Fibroblast of skin of scalp (primary cell): ENCODE measurements at places on chromosomes 6 and 20.
A peak's percentile ranks its signal among the peaks of the same experiment; 100 is the strongest.

GRCh38 chr20:53194306-53195290, 222.4 kb downstream of the TSHZ2 start:
- no peak for DNase-seq

DNA sequence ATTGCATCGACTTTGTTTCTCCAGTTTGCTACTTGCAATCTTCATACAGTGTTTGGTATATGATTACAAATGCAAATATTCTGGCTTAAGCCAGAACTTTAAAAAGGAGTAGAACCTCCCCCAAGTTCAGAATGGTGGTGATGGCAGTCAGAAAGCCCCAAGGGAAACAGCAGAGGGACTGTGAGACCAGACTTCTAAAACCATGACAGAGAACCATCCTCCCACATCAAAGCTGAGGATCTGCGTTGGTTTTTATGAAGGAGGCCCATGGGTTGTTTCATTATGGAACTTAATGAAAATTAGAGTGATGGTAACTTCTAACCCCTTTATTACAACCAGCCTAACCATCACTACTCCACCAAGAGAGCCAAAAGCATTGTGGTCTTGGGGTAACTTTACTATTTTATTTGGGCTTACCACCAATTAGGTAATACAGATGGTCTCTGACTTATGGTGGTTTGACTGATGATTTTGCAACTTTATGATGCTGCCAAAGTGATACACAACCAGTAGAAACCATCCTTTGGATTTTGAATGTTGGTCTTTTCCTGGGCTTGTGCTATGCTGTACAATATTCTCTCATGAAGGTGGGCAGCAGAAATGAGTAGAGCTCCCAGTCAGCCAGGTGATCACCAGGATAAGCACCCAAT, 10.9 kb upstream of the MRS2 start:
- DNase-seq, result no peak

DNA sequence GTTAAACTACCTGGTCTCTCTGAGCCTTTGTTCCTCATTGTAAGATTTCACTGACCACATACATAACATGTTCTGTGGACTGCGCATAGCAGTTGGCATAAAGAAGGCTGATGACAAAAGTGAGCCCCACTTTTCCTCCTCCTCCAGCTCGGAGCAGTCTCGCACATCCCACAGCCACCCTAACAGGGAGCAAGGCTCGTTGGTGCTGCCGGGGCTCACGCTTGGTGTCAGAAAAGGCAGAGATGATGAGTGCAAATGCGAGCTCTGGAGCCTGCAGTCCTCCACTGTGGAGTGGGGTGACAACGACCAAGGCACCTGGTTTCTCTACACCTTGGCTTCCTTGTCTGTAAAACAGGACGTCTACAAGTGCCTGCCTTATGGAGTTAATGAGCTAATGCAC, 9.7 kb downstream of the TGM3 start:
- no peak for DNase-seq

DNA sequence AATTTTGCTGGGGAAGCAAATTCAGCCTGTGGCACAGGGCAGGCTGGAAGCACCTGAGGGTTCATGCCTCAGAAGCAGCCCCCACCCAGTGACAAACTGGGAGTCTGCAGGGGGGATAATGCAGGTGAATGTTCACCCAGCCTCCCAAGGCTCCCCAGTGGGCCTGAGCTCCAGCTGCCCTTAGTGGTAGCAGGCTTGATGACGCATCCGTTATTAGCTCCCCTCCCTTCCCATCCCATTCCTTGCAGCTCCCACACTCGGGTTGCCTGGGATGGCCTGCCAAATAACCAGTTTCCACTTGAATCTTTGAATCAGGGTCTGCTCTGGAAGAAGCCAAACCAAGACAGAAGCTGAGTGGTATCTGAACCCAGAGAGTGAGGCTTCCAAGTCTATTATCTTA, 15.8 kb downstream of the KCNK15 start:
- DNase-seq, result no peak

DNA sequence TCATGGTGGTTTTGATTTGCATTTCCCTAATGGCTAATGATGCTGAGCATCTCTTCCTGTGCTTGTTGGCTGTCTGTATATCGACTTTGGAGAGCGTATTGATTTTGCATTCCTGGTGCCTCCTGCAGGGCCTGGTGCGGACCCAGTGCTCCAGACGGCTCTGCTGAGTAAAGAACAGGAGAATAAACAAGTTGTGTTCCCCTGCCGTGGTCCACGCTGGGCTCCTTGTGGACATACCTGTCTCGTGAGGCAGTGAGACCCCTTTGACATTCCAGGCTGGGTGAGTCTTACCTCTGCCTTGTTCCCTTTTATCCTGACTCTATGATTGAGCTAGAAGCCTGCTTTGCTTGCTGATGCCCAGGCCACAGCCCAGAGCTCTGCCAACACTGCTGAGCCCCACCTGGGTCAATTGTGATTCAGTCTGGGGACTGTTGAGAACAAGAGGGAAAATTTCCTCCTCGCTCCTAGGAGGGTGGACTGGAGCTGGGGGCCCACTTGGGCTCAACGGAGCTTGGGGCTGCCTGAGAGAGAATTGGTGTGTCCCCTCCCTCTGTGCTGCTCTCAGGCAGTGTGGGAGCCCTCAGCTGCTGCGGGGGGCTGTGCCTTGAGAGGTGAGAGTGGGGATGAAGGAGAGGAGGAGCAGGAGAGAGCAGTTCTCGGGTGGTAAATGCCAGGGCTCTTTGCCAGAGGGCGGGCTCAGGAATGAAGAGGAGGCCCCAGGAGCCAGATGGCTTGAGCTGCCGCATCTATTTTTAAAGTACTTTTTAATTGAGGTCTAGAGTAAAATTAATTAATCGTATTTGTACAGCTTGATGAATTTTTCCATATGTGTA, 43.7 kb upstream of the PMEPA1 start:
- DNase-seq, result no peak

DNA sequence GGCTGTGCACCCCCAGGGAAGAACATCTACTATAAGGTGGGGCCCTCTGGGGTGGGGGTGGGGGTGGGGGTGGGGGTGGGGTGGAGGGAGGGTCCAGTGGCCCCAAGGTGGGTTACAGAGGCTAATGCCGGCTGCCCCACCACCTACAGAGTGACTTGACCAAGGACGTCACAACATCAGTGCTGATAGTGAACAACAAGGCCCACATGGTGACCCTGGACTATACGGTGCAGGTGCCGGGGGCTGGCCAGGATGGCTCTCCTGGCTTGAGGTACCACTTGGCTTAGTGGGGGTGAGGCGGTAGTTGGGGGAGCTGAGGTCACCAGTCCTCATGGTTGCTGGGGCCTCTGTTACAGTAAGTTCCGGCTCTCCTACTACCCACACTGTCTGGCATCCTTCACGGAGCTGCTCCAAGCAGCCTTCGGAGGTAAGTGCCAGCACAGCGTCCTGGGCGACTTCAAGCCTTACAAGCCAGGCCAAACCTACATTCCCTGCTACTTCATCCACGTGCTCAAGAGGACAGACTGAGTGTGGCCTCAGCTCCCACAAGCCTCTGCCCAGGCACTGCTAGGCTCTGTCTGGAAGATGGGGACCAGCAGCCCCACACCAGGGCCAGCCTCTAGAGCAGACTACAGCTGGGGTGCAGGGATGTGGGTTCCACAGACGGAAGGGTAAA, 2.8 kb downstream of the GNMT start:
- no peak for DNase-seq

DNA sequence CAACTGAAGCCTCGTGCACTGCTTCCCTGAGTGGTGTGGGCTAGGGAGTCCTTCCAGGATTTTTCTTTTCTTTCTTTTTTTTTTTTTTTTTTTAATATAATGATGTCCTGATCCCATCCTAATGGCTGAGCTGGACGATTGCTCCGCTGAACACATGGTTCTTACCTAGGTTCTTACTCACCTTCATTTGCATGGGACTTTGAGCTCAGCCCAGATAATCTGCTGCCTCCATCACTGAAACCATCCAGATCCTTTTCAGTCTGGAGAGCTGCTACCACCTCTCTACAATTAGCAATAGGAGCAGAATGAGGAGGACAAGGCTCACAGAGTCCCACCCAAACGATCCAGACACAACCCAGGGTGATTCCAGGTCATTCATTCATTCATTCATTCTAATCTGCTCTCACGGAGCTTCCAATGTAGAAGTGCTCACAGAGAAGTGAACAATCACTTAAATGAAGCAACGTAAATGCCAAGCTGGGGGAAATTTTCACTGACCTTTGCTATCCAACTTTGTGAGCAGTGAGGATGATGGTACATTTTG, 246.3 kb upstream of the RREB1 start:
- DNase-seq, result no peak

DNA sequence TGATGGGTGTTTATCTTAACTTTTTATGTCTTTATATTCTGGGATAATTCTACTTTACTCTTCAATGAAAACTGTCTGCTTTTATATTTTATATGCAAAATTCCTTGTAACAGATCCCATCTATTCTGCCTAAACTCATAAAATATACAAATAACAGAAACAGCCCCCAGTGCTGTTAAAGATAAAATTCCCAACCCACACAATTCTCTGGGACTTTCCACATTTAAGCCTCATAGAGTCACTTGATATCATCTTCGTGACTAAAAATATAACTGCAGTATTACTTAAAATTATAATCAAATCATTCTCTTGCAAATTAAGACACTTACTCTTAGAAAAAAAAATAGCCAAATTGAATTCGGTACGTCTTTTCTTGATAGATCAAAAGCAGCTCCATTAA, 60.2 kb downstream of the INSM1 start:
- DNase-seq, result no peak

DNA sequence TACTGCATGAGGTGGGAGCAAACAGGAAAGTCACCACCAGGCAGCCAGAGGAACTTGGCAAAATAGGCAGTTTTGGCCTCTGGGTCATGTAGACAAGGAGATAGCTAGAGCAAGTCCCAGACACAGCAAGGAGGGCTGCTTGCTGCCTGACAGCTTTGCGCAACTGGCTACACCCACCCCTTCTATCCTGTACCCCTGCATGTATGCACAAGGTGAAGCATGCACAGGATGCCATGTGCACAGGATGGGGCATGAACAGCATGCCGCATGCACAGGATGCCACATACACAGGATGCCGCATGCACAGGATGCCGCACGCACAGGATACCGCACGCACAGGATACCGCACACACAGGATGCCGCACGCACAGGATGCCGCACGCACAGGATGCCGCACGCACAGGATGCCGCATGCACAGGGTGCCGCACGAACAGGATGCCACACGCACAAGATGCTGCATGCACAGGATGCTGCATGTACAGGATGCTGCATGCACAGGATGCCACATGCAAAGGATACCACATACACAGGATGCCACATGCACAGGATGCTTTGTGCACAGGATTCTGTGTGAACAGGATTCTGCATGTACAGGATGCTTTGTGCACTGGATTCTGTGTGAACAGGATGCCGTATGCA, 104.9 kb upstream of the IYD start:
- DNase-seq, result no peak

DNA sequence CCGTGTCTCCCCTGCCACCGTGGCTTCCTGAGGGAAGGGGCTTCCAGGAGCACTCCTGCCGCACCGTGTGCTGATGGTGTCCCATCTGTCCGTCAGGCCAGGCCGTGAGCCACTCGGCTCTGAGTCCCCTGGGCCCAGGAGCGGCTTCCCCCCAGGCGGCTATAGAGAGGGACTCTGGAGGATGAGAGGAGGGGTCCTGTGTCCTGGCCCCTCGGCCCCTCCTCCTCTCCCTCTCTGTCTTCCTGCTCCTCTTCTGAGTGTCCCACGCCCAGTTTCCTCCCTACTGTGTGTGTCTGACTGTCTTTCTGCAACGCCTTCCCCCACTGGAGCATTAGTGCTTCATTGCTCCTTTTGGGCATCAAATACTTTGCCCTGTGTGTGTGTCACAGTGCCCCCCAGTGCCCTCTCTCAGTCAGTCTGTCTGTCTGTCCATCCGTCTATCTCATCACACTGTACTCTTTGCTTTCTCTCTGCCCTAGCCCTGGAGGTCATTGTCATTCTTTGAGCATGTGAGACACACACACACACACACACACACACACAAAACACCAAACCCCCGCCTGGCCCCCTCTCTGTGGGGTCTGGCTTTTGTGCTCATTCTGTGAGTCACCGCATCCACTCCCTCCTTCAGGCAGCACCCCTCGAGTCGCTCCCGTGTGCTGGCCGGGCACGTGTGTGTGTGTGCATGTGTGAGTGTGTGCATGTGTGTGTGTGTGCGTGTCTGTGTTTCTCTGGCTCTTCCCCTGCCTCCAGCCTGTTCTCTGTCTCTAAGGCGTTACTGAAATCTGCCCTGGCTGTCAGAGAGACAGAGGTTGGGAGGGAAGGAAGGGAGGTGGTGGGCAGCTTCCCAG, 71.9 kb downstream of the SRC start:
- peak; percentile 57 for DNase-seq

- no peak for DNase-seq
Measured at GRCh38 chr20:22520381-22520780, 64.0 kb downstream of the FOXA2 start.

GRCh38 chr20:4090756-4091489, 75.6 kb upstream of the RNF24 start:
- peak; percentile 90 for DNase-seq

DNA sequence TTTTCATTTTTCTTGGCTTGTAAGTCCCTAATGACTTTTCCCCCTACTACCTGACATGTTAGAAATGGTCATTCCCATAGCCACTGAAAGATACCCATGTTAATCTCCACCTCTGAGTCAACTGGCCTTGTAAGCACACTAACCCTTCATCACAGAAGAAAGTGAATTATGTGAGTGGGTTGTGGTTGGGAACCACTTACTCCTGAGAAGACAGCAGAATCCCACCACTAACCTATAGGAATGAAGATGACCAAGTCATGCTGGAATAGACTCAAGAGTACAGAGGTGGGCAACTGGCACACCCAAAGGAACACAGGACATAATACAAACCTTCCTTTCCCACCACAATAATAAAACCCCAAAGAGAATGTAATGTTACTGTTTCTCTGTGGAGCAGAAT, 30.1 kb downstream of the RAMACL start:
- no peak for DNase-seq

DNA sequence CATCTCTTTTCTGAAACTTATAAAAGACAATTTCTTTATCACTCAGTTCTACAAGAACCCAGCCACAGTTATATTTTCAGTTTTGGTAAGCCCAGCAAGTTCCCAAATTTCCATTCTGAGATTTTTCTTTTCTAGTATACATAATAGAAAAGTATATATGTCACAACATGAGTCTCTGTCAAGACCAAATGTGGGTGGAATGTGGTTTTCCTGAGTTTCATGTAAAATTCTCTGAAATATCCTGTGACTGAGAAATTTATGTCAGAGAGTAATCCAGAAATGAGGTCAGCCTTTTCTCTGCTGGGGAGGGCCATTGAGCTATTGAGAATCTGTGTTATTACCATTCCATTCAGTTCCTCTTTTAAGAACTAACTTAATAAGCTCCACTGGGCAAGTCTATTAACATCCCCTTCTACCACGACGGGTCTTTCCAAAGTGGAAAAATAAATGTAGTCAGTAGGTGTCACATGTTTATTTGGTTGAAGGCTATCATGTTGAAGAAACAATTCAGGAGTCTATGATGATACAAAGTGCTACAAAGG, 100.7 kb upstream of the HMGN3 start:
- no peak for DNase-seq

- DNase-seq, result no peak
Measured at GRCh38 chr6:13099771-13100170, 228.6 kb downstream of the TBC1D7 start.
